ENCODE measurements at places on chromosomes 13 and 19.

- DNase-seq = no peak
Observed at GRCh38 chr13:109275852-109276251, 510.5 kb downstream of the IRS2 start.

DNA sequence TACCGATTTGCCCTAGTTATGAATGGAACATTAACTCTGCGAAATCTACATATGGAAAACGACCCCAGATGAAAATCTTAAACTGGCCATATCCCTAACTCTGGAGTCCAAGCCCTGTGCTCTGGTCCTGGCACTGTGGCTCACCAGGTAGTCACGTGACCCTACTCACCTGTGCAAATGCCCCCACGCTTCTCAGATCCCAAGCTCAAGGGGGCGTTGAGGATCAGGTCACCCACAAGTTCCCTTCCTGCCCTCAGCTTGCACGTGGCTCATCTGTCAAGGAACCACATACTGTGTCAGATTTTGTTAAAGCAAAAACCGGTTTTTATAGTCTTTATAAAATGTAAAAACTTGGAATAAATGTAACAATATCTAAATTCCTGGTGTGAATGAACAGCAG lies 324.0 kb downstream of the SHISA2 start:
- no peak for DNase-seq

- no peak for DNase-seq
Observed at GRCh38 chr19:5090465-5091017, 121.6 kb downstream of the KDM4B start.

DNA sequence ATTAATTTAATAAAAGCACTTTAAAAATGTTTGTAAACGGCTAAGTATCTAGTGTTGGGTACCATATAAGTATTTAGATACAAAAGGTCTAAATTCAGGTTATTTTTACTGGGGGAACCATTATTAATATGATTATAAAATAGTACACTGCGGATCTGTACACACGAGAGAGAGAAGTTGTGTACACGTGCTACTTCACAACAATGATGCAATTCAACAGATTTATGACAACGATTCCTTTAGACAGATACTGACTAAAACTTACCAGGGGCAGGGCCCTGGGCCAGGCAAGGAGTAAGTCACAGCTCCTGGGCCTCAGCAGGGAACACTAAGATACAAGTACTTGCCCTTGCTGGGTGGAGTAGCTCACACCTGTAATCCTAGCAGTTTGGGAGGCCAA lies 29.1 kb upstream of the TPTE2 start:
- DNase-seq = no peak

DNA sequence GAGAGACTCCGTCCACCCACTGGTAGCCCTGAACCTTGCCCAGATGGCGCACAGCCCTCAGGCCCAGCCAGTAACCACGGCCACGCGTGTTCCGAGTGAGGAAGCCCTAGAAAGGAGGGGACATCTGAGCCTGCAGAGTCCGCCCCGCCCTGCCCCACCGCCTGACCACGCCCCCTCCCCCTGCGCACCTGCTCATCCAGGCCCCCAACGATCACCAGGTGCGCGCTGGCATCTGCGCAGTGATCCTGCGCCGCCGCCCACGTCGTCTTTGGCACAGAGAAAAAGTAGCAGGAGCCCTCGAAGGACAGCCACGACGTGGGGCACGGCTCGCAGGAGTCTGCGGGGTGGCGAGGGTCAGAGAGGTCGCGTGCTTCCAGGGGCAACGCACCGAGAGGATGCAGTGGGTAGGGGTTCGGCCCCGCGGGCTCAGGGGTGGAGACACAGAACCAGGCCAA lies 2.1 kb downstream of the CLEC4G start:
- no peak for DNase-seq

DNA sequence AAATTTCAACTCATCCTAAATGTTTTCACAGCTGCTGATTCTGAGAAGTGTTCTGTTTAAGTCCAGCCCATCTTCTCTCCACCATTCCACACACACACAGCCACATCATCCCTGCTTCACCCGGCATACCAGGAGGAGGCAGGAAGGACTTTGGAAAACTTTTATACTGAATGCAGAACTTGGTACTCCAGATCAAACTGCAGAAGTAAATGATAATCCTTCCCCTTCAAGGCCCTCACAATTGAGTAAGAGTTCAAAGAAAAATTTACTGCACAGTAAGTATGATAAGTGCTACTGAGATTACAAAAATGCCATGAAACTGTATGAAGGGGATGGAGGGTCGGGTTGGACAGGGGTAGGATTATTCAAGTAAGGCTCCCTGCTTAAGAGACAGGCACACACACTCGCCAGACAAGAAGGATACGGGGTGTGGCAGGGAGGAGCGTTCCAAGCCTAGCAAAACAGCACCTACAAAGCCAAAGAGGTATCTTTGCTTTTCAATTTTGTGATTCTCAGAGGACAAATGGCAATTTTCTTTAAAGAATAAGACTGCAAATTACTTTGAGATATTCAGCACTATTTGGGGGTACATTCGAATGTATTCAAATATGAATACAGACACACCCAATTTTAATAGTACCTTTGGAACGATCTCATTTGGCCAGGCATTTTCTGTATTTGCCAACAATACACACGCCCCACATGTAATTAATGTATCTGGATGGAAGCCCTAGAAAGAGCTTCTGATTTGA lies 2.5 kb downstream of the USP12 start:
- peak; percentile 29 for DNase-seq

DNA sequence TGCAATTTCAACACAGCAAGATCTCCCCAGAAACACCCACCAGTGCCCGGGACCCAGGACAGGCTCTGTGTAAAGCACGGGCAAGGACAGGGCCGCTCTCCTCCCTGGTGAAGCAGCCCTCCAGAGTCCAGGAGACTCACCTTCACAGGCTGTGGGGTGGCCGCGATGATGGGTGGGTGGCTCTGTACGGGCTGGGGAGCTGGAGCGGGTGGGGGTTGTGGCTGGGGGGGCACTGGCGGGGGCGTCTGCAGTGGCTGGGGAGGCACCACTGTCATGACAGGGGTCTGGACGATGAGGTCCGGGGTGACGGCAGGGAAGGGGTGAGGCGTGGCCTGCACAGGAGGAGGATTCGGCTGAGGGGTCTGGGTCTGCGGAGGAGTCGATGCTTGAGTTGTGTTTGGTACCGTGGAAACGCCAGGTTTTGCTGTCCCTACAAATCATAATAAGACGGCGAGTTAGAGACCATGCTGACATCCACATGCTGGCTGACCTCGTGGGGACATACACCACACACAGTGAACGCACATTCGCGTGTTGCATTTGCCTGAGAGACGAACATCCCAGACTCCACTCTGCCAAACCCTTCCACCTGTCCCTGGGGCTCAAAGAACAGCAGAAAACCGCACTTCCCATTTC lies 33.1 kb upstream of the EPHX3 start:
- no peak for DNase-seq

DNA sequence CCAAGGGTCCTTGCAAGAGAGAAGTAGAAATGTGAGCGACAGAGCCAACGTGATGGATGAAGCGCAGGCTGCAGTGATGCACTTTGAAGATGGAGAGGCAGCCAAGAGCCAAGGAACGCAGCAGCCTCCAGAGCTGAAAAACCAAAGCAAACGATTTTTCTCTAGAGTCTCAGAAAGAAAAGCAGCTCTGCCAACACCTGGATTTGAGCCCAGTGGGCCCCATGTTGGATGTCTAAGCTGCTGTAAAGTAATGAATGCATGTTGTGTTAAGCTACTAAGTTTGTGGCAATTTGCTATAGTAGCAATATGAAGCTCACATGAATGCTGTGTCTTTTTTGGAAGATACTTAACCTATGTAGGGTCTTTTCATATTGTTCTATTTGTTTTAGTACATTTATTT lies 894.3 kb downstream of the EFNB2 start:
- DNase-seq = no peak

DNA sequence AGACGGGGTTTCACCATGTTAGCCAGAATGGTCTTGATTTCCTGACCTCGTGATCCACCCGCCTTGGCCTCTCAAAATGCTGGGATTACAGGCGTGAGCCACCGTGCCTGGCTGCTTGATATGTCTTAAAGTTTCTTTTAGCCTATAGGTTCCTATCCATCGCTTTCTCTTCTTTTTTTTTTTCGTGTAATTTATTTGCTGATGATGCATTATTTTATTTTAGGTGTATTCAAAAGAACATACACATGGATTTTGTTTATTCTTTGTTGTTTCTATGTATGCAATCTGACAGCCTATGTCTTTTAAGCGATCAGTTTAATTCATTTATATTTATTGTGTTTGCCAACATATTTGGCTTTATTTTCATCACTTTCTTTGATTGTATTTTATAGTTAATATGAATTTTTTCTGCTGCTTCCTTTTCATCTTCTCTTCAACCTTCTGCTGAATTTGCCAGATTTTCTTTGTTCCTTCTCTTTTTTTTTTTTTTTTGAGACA lies 26.0 kb upstream of the TNFAIP8L1 start:
- no peak for DNase-seq

- DNase-seq = no peak
Observed at GRCh38 chr13:109804654-109805053, 18.3 kb upstream of the IRS2 start.

GRCh38 chr13:95261956-95262355 lies 39.3 kb downstream of the ABCC4 start:
- no peak for DNase-seq

GRCh38 chr13:97198753-97199152 lies 23.4 kb upstream of the MBNL2 start:
- DNase-seq = no peak

- DNase-seq = peak; percentile 32
Observed at GRCh38 chr19:10379880-10380312, 476 bp downstream of the TYK2 start.

GRCh38 chr13:102441085-102441484 lies 39.2 kb upstream of the FGF14 start:
- no peak for DNase-seq

DNA sequence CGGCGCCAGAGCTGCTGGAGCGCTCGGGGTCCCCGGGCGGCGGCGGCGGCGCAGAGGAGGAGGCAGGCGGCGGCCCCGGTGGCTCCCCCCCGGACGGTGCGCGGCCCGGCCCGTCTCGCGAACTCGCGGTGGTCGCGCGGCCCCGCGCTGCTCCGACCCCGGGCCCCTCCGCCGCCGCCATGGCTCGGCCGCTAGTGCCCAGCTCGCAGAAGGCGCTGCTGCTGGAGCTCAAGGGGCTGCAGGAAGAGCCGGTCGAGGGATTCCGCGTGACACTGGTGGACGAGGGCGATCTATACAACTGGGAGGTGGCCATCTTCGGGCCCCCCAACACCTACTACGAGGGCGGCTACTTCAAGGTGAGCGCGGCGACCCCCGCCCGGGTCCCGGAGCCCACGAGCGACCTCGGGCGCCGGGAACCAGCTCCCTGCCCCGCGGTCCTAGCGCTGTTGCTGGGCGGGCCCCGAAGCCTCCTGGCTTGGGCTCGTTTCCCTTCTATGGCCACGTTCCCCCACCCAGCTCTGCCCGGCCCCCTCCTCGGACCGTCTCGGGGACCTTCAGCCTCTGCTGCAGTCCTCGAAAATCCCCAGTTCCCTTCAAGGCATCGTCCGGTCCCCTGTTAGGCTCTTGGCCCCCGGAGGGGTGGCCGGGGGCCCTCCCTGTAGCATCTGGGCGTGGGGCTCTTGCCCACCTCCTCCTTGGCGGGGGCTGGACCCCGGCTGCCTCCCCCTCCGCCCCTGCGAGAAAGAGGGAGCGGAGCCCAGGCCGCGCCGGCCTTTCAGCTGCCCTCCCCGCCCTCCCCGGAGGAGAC lies at the start of gene CDC34:
Gene CDC34 (plus strand): TSS at position 8 of the 808 bp plus-strand sequence. CDS start 172 bp downstream, at position 180.
- DNase-seq = peak; percentile 39

DNA sequence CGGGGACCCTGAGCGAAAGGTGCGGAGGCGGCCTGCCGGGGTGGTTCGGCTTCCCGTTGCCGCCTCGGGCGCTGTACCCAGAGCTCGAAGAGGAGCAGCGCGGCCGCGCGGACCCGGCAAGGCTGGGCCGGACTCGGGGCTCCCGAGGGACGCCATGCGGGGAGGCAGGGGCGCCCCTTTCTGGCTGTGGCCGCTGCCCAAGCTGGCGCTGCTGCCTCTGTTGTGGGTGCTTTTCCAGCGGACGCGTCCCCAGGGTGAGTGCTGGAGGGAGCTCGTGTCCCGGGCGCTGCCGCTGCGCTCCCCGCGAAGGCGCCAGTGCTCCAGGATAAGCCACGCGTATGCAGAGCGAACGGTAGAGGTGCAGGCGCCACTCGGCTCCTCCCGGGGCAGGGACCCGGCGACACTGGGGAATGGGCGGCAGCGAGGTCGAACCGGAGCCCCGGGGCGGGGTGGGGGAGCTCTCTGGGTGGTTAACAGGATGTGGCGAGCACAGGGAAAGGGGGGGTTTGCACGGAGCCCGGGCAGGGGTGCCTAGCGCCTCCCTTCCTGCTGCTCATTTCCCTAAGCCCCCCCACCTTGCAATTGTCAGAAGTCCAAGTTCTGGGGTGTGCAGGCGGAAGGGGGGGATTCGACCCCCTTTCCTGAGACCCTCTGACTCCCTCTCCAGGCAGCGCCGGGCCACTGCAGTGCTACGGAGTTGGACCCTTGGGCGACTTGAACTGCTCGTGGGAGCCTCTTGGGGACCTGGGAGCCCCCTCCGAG lies at the start of gene IL27RA:
Gene IL27RA (plus strand): TSS at position 44 of the 762 bp plus-strand sequence. CDS start 111 bp downstream, at position 155.
- peak; percentile 75 for DNase-seq

GRCh38 chr13:79901336-79901735 lies 420.4 kb downstream of the NDFIP2 start:
- peak; percentile 15 for DNase-seq

DNA sequence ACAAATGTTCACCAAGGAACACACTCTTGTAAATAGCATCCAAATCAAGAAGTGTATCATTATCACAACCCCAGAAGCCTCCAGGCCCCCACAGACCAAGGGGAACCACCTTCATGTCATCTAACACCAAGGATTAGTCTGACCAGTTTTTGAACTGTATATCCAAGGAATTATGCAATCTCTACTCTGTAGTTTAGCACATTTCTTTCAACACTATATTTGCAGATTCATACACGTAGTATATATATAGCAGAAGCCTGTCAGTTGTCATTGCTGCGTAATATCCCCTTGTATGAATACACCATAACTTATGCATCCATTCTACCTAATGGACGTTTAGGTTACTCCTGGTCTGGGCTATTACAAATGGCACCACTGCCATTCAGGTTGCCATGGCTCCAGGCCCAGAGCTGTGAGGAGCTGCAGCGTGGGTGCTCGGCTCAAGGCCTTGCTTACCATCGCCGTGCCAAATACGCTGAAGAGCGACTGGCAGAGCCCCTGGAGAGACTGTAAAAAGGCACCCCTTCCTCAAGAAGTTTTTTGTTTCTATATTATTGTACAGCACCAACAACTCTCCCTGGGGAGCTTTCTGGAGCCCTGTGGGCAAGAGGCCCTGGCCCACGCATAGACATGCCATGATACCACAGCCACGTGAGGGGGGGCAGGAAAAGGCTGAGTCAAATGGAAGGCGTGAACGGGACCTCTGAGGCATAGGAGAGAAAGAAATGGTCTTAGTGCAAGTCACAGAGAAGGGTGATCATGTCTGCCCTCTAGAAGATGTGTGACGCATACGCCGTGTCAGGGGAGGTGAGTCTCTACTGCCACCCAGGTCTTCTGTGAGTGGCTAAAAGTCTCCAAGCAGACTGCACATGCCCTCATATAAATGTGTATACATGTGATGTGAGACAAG lies 10.8 kb downstream of the LATS2 start:
- peak; percentile 38 for DNase-seq

- peak; percentile 73 for DNase-seq
Observed at GRCh38 chr13:73059460-73060250, 850 bp downstream of the KLF5 start.

Measured in adipocyte (in vitro differentiated cells).